ENCODE measurements at places on chromosomes 6 and 20.

GRCh38 chr20:13814672-13815071 lies 29.8 kb downstream of the NDUFAF5 start:
- DNase-seq: no peak

GRCh38 chr6:139567095-139567494 lies 192.6 kb upstream of the CITED2 start:
- DNase-seq: no peak

DNA sequence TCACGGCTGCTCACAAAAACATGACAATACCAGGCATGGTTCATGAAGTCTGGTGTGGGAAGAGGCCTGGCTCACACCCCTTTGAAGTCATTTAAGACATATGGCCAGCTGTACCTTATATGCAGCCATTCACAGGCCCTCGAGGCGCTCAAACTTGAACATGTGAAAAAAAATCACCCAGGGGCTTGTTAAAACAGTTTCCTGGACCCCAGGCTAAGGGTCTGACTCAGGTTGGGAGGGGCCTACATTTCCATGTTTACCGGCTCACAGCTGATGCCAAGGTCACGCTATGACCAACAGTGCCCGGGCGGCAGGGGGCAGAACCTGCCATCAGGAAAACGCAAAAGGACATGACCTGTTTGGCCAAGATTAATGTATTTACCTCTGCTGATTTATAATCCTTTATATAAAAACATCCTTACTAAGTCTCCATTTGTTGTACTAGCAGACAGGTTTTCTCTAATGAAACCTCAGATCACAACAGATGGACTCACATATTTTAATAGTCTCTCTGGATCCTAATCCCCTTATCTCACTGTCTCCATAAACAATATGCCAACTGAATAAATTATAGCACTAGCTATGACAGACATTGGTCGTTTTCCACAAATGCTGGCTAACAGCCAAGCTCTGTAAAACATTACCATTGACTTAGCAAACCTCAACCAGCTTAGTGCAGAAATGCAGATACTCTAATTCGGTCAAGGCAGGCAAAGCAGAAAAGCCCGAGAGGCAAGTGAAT lies 19.9 kb downstream of the EZR start:
- no peak for DNase-seq

DNA sequence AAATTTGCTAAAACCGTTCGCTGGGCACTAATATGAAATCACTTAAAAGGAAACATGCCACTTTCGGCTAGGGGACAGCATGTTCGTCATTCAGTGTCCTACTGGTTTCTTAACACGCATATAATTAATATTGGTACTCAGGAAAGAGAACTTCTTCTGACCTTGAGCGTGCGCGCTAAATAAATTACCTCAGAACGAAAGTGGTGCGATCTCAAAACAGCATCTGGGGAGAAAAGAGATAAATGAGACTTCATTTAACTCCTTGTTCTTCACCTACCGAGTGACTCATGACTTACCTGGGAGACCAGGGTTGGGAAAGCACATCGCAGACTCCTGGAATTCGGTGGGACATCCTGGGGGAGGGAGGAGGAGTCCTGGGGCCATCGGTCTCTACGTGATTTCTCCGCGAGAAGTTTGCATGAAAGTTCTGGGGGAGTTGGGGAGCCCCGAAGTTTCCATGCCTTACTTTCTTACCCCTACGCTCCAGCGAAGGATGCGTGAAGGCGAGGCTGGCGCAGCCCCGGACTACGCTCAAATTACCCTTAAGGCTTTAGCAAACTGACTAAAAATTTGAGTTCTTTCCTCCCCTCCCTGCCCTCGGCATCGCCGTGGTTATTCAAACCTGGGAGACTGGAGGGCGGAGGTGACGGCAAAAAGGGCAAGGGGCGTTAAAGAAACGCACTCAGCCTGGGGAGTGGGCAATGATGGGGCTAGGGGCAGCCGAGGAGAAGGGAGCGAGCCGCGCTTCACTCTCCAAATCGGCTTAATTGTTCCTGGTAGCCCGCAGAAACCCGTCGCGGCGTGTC lies 1.1 kb upstream of the BEND6 start:
- DNase-seq: peak; percentile 51

DNA sequence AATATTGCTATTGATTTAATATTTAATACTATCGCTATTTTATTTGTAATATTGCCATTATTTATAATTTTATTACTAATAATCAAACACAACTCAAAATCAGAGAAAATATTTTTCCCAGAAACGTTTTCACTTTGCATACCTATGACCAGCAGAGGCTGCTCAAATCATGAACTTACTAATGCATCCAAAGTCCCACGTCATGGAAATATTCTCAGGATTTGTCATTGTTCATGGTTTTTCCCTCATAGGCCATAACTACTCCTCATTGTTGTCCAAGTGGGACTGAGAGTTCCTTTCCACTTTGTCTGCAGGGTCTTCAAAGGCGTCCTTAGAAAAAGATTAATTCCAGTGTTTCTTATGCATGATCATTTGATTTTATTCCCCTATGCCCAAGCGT lies 344.8 kb downstream of the THBS2 start:
- no peak for DNase-seq

GRCh38 chr20:33359399-33360261 lies 41.7 kb downstream of the CDK5RAP1 start:
- DNase-seq: no peak

GRCh38 chr6:157316871-157317814 lies 6.2 kb downstream of the TMEM242 start:
- DNase-seq: peak; percentile 22

DNA sequence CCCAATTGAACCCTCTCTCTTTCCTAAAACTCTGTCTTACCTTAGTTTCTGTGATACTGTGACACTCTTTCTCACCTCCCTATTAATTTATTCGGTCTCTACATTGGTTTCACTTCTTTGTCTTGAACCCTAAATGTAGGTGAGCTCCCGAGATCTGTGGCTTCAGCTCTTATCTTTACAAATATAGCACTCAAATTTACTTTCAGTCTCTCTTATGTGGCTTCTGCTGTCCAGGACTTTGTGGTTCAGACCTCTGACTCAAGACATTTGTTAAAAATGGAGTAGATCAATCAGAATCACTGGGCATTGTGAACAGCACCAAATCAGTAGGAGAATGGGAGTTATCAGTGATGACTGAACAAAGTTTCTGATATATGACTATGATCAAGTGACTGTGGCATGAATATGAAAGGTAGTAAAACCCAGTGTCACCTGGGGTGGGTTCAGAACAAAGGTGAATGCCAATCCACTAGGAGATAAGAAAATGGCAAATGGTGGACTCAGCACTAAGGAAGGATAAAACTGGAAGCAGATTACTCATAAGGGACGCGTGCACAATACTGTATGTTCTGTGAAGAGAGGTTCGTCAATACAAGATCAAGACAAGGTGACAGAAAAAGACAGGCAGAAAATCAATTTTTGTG lies 27.2 kb downstream of the IL17F start:
- no peak for DNase-seq

- no peak for DNase-seq
Measured at GRCh38 chr6:28696682-28697081, 171.0 kb downstream of the GPX5 start.

- no peak for DNase-seq
Measured at GRCh38 chr6:92114091-92114675, 1305.2 kb downstream of the EPHA7 start.

- DNase-seq: no peak
Measured at GRCh38 chr20:37737826-37738420, 44.1 kb downstream of the CTNNBL1 start.

DNA sequence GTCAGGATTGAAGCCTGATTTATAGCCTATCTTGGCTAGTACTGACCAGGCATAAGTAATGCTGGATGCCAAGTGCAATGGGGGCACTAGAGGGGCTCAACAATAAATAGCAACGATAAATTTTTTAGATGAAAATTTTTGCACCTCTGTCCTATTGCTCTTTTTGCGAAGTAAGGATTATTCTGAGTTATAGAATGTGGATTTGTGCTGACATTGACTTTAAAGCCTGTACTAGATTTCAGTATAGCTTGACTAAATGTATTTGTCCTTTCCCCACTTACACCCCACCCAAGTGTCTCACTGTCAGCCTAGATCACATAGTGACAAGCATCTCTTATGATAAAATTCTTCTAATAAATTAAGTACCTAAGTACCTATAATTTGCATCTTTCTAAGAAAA lies 757.0 kb downstream of the GRIK2 start:
- DNase-seq: no peak

GRCh38 chr6:33858804-33859505 lies 55.2 kb upstream of the MLN start:
- no peak for DNase-seq

GRCh38 chr6:166758136-166758704 lies 131.2 kb upstream of the RPS6KA2 start:
- no peak for DNase-seq

DNA sequence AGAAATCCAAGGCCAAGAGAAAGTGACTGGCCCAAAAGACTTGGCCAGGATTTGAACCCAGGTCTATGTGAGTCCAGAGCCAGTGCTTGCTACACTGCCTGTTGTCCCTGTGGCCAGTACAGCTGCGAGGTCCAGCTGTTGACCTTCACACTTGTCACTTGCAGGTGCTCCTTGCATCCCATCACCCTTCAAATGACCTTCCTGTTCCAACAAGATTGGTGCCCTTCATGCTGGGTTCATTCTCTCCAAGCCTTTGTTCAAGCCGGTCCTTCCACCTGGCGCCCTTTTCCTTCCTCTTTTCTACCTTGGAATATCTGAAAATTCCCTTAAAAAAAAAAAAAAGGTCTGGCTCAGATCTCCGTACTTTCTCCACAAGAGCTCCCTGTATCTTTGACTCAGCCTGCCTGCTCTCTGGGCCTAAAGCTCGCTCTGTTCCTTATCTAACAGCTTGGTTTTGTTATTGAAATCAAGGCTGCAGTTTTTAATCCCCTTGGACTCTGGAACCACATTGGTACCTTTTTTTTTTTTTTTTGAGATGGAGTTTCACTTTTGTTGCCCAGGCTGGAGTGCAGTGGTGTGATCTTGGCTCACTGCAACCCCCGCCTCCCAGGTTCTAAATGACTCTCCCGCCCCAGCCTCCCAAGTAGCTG lies 22.2 kb upstream of the MRPS18A start:
- no peak for DNase-seq

GRCh38 chr6:41692080-41692675 lies 43.2 kb downstream of the TFEB start:
- no peak for DNase-seq

- DNase-seq: no peak
Measured at GRCh38 chr6:132161283-132161682, 210.1 kb upstream of the CCN2 start.

DNA sequence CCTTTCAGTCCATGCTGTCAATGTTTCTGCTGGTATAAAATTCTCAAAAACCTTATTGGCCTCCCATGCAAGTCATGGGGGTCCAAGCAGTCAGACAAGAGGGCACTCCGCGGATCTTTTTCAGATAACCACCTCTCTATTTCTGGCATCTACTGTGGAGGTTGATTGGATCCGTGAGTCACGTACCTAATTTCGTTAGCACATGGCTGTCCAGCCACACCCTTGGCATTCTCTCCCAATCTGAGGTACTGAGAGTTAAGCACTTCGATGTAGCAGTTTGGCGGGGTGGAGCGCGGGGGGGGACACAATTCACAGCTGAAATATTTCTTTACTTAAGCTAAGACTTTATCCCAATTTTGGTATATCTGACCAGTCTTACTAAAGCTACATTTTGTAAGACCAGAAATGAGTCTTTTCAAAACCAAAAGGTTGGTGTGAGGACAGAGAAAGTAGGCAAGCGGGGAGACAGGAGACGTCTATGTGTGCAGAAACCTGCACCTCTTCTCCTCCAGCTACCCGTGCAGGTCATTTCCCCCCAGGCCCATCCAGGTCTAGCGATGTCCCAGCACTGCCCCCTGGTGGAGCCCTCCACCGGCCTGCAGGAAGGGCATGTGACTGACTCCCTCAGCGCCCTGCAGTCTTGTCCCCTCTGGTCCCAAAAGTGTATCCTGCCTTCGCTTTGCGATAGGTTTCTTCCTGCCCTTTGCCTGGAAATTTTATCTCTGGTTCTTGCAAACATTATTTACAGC lies 113.1 kb downstream of the ADAT2 start:
- peak; percentile 31 for DNase-seq

- DNase-seq: no peak
Measured at GRCh38 chr6:3309391-3310050, 50.8 kb downstream of the PSMG4 start.

- DNase-seq: no peak
Measured at GRCh38 chr20:25103526-25103925, 21.6 kb upstream of the VSX1 start.

DNA sequence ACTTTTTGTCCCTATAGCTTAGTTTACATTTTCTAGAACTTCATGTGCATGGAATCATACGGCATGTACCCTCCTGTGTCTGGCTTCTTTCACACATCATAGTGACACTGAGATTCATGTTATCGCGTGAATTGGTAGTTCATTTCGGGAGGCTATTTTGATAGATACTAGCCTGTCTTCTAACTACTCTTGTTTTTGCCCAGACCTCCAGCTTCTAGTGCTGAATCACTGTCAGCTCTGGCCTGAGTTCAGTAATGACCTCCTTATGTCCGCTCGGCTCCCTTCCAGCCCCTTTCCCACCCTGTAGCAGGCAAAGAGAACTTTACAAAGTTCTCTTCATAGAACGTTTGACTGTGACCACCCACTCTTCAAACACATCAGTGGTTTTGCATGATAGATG lies 14.1 kb downstream of the MYBL2 start:
- no peak for DNase-seq

- no peak for DNase-seq
Measured at GRCh38 chr6:133435065-133435728, 194.0 kb downstream of the EYA4 start.

DNA sequence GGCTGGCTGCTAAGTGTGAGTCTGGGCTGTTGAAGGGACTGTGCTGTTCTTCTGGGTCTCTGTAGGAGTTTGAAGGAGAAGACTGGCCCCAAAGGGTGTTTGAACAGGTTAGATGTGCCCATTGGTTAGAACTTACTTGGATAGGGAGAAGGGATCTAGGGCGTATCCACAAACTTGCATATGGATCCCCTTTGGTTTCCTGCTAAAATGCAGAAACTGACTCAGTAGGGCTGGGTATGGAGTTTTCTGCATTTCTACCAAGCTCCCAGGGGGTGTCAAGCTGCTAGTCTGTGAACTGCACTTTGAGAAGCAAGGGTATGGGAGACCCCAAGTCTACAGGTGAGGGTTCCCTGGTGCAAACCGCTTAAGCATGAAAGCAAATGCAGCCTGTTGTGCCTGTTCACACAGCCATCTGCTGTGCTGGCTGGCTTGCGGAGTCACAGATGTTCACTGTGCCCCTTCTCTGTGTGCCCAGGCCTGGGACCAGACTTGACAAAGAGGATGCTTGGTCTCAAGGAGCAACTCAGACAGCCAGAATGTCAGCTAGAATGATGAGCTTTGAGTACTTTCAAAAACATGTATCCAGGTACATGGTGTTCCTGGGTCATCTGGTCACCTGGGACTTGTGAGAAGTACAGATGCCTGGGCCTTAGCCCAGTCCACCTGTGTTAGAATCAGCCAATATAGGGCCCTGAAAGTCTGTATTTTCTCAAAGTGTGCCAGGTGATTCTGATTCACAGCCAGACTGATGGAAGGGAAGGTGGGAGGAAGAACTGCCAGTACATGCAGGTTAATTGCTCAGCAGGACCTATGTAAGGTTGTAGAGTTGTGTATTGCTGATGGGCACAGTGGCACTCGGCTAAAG lies 7.4 kb downstream of the PPP1R16B start:
- DNase-seq: no peak

Data from activated CD4-positive, alpha-beta T cell treated with anti-CD3 and anti-CD28 coated beads, Interleukin-2, Interleukin-4, amounts not matched to agents 100 ng/mL and 50 ng/mL, durations not matched to agents 16 hours and 8 hours (primary cell).